HS-27A (cell line): ENCODE measurements at places on chromosomes 2 and 18.
A peak's percentile ranks its signal among the peaks of the same experiment; 100 is the strongest.

- DNase-seq, result peak; percentile 26
Measured at GRCh38 chr2:241149925-241150659, at the start of gene PPP1R7. TSS of gene PPP1R7 (plus strand) at chr2:241150467. CDS start at chr2:241150496, 29 bp downstream.

DNA sequence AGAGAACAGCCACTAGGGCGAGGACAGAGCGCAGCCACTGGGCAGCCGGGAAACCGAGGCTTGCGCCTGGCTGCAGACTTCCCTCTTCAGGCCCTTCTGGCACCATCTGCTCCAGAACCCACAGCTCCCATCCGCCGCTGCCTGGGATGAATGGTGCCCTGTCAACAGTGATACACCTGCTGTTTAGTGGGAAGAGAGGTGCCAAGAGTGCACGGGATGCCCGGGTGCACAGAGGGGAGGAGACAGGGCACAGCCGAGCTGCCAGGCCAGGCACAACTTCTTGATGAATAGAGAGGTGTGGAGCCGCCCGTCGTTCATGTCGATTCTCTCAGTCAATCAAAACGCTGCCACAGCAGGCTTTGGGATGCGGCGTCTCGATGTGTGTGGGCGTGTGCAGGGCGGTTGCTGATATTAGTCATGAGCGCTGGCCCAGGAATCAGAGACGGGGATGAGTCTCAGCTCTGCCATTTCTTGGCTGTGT, 39.5 kb downstream of the RRM2 start:
- no peak for DNase-seq

- no peak for DNase-seq
Measured at GRCh38 chr2:232434563-232435374, 21.2 kb upstream of the ALPI start.

GRCh38 chr2:74979844-74980243, 21.4 kb downstream of the POLE4 start:
- DNase-seq, result no peak

- no peak for DNase-seq
Measured at GRCh38 chr2:216698293-216698692, 2.9 kb upstream of the IGFBP5 start.

DNA sequence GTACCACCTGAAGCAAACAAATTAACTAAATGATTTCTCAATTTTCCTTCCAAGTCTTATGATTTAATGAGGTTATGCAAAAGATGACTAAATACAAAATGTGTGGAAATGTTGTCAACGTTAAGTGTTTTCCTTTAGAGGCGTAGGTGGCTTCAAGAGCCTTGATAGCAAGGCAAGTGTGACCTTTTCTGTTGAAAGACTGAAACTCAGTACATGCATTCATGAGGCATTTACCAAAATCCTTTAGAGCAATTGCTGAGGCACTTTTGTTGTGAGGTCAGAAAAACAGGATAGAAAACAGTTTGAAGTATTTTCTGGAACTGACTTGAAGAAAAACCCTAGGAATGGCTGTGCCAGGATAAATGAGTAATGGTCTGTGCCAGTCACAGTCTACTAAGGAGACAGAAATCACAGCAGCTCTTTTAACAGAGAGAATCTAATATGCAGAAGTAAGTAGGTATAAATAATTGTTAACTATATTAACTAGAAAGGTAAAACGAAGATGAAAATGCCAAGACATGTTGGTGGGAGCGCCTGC, 326.5 kb upstream of the CDH20 start:
- no peak for DNase-seq

- DNase-seq, result no peak
Measured at GRCh38 chr18:46771141-46771540, 14.3 kb upstream of the ST8SIA5 start.

DNA sequence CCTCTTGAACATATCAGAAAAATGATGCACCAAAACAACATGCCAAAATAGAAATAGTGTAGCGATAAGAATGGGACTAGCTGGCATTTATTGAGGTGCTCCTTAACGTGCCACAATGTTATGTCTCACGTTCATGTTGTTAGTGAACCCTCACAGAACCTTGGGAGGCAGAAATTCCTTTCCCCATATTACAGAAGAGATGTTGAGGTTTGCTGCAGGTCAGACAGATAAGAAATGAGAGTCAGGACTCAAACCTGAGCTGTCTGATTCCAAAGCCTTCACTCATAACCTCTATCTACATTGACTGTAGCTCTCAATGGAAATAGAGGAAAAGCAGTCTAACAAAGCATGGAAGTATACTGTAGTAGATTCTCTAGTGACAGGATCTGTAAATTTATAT, 163.3 kb upstream of the STK17B start:
- no peak for DNase-seq

DNA sequence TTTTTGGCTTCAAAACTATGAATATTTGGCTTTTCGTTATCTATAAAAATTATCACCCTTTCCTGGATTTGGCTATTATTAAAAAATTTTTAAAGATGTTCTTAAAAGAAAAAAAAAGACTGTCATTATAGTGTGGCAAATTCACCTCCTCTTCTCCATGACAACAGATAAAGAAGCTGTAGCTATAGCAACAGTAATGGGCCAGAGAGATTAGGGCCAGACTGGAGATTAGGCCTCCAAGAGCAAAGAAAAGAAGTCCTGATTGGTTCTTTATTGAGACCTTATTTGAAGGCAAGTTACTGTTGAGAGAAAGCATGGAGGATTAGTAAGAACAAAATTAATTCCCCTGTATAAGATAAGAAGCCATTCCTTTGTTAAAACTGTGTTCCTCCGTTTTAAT, 812.5 kb downstream of the DCC start:
- DNase-seq, result no peak

DNA sequence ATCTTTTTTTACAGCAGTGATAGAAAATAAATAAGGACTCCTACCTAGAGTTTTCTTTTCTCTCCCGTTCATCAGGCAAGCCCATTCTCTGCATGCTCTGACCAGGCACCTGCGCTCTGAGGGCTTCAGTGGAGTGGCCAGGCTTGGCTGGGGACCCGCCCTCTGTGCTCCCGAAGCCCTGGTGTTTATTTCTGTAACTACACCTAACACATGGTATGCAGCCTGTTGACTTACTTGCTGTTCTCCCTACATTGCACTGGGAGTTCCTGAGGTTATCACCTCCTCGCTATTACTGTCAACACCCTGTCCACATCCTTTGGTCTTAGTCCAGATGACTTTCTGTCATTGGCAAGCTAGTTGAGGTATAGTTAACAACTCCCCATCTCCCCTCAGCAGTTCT, 317.7 kb downstream of the LPIN1 start:
- no peak for DNase-seq

- DNase-seq, result no peak
Measured at GRCh38 chr2:143732076-143732475, 602.9 kb downstream of the ARHGAP15 start.

DNA sequence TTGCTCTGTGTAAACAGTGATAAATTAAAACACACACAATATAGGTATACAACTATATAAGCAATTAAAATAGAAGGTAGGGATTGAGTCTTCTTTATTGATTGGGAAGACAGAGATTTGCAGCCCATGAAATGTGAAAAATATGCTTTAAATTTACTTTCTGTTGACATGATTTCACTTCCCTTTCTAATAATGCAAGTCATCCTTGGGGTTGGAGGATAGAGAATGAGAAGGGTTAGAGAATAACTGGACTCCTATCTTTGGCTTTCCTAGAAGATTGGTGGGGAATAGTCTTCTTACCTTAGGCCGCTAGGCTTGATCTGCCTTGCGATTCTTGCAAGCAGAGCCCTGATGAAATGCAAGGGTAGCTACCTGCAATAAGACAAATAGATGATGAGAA, 339.8 kb downstream of the NYAP2 start:
- DNase-seq, result no peak

DNA sequence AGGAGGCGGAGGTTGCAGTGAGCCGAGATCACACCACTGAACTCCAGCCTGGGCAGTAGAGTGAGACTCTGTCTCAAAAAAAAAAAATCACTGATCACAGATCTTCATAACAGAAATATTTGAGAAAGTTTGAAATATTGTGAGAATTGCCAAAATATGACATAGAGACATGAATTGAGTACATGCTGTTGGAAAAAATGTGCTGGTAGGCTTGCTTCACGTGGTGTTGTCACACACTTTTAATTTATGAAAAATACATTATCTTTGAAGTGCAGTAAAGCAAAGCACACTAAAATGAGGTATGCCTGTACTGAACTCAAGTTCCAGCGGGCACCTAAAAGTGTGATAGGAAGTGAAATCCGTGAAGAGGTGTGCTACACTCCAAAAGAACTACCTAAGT, 152.6 kb downstream of the TMEFF2 start:
- DNase-seq, result no peak

GRCh38 chr2:143719406-143719805, 590.2 kb downstream of the ARHGAP15 start:
- no peak for DNase-seq

DNA sequence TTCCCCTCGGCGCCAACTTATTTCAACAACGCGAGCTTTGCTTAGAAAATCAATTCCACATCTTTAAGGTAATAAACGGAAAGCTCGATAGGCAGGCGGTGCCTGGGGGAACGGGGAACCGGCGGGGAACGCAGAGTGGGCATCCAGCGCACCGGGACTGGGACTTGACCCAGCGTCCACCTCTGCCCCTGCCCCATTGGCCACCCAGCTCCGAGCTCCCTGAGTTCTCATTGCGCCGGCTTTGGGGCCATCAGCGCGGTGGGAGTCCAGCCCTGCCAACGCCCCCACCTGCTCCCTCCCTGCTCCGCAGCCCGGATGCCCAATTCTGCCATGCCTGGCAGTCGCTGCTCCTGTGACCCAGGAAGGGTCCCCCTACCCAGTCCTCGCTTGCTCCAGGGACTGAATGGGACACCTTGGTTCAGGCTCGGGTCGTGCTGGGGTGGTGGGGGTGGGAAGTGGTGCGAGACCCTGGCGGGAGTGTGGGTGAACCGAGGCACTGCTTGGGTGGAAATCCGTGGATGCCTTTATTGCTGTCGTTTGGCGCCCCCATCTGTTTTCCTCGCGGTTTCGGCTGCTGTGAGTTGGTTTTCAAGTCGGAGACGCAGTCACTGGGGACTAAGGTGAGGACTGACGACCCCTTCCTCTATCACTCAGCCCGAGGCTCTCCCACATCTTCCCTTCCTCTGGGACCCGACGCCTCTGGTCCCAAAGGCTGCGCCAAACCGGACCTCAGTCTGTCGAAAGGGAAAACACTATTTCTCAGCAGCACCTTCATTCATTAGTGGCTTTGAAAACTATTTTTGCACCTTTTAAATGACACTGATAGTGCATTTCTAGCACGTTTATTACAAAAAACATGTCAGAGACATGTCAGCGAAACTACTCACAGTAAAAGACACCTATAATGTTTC, 2.4 kb upstream of the EVX2 start:
- no peak for DNase-seq

DNA sequence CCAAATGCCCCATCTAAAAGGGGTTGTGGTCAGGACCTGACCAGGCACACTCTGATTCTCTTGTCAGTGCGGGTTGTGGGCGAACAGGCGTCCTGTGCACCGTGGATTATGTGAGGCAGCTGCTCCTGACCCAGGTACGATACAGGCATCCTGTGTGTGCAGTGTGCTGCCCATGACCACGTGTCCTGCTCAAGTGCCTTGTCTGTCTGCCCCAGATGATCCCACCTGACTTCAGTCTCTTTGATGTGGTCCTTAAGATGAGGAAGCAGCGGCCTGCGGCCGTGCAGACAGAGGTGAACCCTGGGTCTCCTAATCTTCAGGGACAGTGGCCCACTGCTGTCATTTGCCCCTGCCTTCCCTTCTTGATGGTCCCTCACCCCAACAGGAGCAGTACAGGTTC, 14.6 kb downstream of the PTPN18 start:
- no peak for DNase-seq

GRCh38 chr2:241902357-241902991, 32.9 kb downstream of the RTP5 start:
- DNase-seq, result no peak

- DNase-seq, result no peak
Measured at GRCh38 chr2:46784278-46784677, 131.3 kb downstream of the MCFD2 start.

- DNase-seq, result no peak
Measured at GRCh38 chr18:76429262-76430126, 65.5 kb downstream of the ZNF516 start.

GRCh38 chr2:155389224-155389623, 690.7 kb downstream of the KCNJ3 start:
- no peak for DNase-seq

GRCh38 chr2:186093174-186093573, 354.6 kb downstream of the FSIP2 start:
- no peak for DNase-seq

GRCh38 chr2:186882511-186883071, 33.6 kb upstream of the ZSWIM2 start:
- DNase-seq, result no peak

DNA sequence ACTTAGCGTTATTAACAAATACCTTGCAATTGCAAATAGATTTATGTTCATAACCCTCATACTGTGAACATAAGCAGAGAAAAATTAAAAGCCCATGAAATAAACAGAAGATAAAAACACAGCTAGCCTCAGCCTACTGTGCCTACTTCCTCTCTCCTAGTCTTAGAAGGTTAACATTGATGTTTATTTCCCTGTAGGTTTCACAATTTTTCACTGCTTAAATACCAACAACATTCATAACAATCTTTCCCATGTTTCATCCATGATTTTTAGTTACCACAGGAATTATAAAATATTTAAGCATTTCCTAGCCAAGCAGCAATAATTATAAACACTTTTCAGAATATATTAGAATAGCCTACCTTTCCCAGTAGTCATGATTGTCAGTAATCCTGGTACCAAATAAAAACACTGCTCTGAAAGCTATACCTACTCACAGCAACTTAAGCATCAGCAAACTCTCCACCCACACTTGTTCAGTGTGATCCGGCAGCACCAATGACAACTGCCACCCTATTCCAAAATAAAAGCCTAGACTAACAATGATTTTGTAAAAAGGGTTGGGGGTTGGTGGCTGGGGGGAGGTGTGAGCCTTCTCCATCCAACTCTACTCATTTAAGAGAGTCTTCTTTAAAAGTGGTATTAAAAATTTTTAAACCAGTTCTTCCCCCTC, 40.6 kb upstream of the RNU4ATAC start:
- DNase-seq, result no peak

DNA sequence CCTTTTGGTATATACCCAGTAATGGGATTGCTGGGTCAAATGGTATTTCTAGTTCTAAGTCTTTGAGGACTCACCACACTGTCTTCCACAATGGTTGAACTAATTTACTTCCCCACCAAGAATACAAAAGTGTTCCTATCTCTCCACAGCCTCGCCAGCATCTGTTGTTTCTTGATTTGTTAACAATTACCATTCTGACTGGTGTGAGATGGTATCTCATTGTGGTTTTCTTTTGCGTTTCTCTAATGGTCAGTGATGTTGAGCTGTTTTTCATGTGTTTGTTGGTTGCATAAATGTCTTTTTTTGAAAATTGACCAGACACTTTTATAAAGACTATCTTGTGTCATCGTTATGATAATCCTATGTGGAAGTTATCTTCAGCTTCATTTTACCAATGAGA, 16.0 kb upstream of the ATP8B1 start:
- no peak for DNase-seq
